Kidney glomerular epithelial cell (primary cell): ENCODE measurements at places on chromosomes 6 and 20.
A peak's percentile ranks its signal among the peaks of the same experiment; 100 is the strongest.

- DNase-seq = no peak
Observed at GRCh38 chr20:40676491-40677269, 12.4 kb downstream of the MAFB start.

GRCh38 chr20:32527447-32528055, 57.6 kb downstream of the NOL4L start:
- DNase-seq = no peak

GRCh38 chr20:57440678-57441509, 49.7 kb downstream of the RBM38 start:
- no peak for DNase-seq

GRCh38 chr6:142714951-142715785, 229.8 kb downstream of the HIVEP2 start:
- no peak for DNase-seq

- DNase-seq = no peak
Observed at GRCh38 chr6:43171707-43172103, 636 bp downstream of the SRF start.

GRCh38 chr6:49664817-49665216, 28.2 kb upstream of the RHAG start:
- no peak for DNase-seq

- peak; percentile 73 for DNase-seq
Observed at GRCh38 chr6:111487661-111488060, 4.6 kb upstream of the REV3L start.

DNA sequence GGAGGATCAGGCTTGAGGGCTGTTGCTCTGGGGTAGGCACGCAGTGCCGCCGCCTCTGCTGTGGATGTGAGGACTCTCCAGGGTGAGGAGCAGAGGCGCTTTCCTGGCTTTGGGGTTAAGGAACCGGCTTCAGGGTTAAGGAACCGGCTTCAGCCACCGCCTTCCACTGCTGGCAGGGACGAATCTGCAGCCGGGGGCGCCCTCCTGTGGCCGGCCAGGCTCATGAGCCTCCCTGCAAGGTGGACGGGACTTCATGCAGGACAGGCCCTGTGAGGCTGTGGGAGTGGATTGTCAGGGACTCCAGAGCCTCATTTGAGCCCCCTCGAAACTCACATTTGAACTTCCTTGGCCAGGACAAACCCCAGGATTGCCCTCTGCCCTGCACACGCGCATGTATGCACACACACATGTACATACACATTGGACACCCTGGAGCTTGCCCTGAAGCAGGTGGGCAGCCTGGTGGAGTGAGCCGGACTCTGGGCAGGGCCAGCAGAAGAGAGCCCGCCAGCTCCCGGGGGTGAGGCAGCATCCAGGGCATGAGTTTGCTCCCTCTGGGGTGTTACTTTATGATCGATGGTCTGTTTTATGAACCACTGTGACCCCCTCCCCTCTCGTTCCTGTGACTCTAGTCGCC, 146.9 kb downstream of the PHACTR3 start:
- DNase-seq = peak; percentile 34

DNA sequence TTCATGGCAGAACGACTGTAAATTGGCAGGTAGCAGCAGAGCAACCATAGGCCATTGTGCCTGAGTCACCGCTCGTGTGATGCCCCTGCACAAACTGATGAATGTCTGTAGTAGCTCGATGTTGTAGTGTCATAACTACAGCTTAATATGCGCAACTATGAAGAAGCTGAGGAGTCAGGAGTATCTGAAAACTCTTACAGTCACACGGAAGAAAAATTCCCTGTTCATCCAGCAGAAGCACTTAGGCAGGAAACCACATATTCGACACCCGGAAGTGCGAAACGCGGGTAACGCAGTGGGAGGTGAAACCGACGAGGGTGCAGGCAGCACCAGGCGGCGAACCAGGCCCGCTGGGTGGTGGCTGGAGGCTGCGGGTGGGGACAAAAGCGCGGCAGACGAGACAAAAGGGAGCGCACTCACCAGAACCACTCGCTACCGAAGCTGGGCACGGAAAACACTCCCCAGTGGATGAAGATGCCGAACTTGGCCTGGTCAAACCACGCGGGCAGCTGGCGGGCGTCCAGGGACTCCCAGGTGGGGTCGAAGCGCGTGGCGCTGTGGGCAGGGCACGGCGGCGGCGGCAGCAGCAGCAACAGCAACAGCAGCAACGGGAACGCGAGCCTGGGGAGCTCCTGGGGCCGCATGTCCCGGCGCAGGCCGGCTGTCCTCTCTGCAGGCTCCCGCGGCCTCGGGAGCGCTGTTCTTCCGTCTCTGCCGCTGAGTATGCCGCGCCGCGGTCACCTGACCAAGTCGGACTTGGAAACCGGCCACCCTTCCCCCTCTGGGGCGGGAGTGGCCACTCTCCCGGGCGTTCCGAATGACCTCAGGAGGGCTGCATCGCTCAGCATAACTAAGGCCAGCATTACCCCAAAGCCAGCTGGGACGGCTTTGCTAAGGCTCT, at the start of gene FUCA2:
Gene FUCA2 (minus strand): TSS at position 730 of the 901 bp plus-strand sequence. CDS start 86 bp downstream, at position 644.
- DNase-seq = peak; percentile 63

GRCh38 chr20:64196309-64196708, 32.1 kb downstream of the MYT1 start:
- no peak for DNase-seq

GRCh38 chr6:107116328-107116892, 1.1 kb upstream of the BEND3 start:
- no peak for DNase-seq

- no peak for DNase-seq
Observed at GRCh38 chr6:107731422-107732319, 92.4 kb downstream of the SCML4 start.

DNA sequence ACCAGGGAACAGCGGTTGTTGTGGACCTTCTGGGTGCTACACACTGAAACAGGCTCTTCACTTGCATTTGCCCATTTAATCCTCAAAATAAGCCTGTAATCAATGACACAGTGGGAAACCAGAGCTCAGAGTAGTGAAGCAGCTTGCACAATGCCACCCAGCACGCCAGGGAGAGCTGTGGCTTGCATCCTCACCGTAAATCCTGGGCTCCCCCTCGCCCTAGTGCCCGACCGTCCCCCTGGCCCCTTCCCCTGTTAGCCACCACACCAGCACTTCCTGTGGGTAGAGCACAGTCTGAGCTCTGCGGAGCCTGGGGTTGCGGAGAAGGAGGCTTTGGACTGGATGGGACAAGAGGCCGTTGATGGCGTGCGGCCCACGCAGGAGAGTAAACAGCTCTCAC, 14.5 kb downstream of the VSTM2L start:
- DNase-seq = no peak

GRCh38 chr6:154361476-154361875, 4.9 kb upstream of the IPCEF1 start:
- no peak for DNase-seq

- DNase-seq = no peak
Observed at GRCh38 chr6:141963543-141964295, 169.0 kb upstream of the GJE1 start.

DNA sequence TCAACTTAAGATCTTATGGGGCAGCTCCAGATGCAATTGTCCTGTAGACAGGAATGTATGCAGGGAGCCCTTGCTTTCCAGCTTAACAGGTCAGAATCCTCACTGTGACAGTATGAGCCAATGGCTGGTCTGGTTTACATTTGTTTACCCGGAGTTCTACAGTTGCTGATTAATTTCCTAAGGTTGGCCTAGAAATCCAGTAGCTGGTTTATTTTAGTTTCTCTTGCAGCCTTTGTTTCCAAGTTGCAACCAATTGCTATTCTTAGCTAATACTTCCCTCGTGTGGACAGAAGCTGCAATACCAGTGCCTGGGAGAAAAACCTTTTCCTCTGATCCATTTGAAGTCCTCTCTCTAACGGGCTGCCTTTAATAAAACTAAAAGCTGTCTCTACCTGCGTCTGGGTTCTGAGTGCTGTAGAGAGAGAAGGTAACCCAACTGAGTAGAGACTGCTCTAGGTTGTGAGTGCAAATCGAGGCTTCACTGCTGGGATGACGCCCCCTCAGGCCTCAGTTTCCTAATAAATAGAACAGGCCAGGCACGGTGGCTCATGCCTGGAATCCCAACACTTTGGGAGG, 45.9 kb downstream of the ZNF217 start:
- peak; percentile 63 for DNase-seq

GRCh38 chr6:39339096-39339867, 16.8 kb upstream of the KCNK16 start:
- no peak for DNase-seq

GRCh38 chr20:9136114-9136513, 67.2 kb downstream of the PLCB4 start:
- no peak for DNase-seq

- DNase-seq = no peak
Observed at GRCh38 chr6:107418118-107418517, 41.2 kb downstream of the PDSS2 start.

- DNase-seq = no peak
Observed at GRCh38 chr6:2622671-2623070, 128.1 kb downstream of the MYLK4 start.

GRCh38 chr6:161225681-161226008, 48.2 kb downstream of the AGPAT4 start:
- DNase-seq = no peak

DNA sequence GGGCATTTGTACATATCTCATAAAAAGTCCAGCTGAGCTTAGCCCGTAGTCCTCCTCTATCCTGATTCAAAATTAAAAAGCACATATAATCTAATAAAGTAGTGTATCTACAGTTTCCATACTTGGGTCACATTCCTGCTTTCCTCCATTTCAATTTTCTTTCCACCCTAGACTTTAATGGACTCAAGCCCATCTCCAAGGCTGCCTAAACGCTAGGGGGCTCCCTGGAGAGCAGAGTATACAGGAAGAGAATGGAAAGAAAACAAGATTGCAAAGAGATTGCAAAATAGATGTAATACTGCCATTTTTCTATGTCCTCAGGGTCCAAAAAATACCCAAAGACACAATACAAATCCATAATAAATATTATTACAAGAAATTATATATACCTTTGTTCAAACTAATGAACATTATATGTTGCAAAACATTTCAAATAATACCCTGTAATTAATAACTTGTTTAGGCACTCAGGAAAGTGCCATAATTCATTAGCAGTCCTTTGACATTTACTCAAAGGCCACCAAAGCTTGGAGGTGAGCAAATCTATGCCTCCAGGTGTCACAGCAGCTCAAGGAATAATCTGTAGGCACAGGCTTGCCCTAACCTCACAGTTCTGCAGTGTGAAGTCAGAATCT, 2.4 kb upstream of the MCM3 start:
- peak; percentile 59 for DNase-seq

DNA sequence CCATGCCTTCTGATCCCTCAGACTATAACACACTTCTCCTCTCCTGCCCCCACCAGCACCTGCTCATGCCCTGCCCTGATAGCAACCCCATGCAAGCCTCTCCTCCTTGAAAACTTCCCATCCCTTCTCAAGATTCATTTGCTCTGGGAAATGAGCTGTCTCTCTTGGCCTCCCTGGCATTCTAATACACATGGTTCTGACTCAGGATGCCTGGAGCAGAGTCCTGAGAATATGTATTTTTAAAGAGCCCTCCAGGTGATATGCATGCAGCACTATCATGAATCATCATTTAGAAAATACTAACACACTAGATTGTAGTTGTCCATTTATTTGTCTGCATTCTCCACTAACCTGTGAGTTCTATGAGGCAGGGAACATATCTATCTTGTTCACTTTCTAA, 26.6 kb downstream of the HDGFL1 start:
- no peak for DNase-seq
